ENCODE measurements at places on chromosomes 6 and 20.
A peak's percentile ranks its signal among the peaks of the same experiment; 100 is the strongest.

- DNase-seq: no peak
Measured at GRCh38 chr20:10481676-10482075, 46.6 kb downstream of the SLX4IP start.

GRCh38 chr6:169960886-169961611 is 209.6 kb downstream of the ERMARD start:
- no peak for DNase-seq

GRCh38 chr6:41503827-41504465 is 42.2 kb upstream of the FOXP4 start:
- DNase-seq: peak; percentile 67

GRCh38 chr6:36804563-36804962 is 34.7 kb downstream of the CPNE5 start:
- no peak for DNase-seq

DNA sequence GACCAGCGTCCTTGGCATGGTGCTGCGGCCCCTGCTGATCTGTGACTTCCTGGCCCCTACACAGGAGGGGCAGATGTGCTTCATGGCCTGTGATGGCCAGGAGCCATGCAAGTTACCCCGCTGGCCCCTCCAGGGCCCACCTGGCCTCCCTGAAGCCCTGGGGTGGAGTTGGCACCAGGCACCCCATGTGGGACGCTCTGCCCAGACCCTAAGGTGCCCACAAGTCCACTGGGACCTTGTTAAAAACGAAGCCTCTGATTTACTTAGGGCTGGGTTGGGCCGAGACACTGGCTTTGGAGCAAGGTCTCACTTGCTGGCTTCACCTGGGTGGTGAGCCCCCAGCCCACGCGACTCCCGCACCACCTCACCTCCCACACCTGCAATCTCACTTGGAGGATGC is 139.0 kb downstream of the PHACTR3 start:
- DNase-seq: no peak

DNA sequence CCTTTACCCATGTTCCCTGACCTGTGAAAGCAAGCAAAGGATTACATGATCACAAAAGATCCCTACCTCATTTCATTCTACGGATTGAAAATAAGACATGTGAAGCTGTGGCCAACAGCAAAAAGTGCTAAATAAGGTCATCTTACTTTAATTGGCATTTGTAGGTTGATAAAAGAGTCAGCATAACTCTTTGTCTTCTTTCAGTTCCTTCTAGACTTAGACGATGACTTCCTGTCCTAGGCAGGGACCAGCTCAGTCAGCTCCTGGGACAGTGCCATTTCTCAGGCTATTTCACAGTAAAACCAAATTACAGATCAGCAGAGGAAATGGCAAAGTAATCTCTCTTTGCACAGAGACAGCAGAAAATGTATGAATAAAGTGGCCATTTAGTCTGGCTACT is 480.7 kb downstream of the RFPL4B start:
- DNase-seq: no peak

DNA sequence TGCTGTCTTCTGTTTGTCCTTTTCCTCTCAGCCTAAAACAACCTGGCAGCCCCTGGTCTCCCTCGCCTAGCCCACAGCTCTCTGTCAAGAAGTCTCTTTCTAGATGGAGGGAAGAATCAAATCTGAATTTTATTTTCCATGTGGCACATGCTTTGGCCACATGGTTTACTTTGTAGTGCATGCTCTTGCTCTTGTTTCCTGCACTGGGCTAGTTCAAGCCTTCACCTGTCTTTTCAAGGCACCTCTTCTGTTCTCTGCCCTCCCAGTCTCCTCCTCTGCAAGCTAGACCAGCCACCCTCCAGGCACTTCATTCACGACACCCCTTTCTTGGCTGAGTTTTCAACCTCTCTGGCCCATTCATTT is 7.6 kb downstream of the PPP1R14C start:
- DNase-seq: no peak

DNA sequence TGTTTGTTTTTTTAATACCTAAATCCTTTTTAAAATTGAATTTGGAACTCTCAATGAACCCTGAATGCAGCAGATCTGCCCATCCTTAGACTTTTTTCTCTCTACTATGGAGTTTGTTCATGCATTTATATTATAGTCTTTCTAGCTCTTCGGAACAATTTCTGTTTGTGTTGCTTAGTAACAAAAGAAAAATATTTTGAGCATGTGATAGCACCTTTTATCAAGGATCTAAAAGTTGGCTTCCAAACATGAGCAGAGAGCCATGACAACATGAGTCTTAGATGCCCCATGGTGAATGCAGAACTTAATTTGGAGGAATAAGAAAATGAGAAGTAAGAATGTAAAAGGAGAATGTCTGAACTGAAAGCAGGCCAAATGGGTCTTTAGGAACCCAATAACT is 133.7 kb downstream of the EDN1 start:
- DNase-seq: peak; percentile 28

- DNase-seq: no peak
Measured at GRCh38 chr20:23508449-23509229, 17.7 kb downstream of the CST8 start.

- DNase-seq: no peak
Measured at GRCh38 chr20:3276680-3277015, 37.7 kb upstream of the SLC4A11 start.

DNA sequence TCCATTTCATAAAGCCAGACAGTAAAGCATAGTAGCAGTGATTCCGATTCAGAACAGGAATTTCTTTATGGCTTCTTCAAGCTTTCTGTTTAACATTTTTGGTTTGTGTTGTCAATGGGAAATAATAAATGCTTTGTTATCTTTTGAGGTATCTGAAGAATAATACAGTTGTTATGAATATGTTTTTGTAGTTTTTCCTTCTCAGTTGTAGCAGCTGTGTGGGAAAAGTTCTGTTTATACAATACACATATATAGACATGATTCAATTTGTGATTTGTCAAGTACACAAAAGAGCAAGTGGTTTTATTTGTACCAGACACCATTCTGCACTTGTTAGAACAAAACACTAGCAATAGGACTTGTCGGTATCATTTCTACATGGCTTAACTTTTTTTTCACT is 96.6 kb downstream of the CDYL start:
- peak; percentile 27 for DNase-seq

All from astrocyte of the spinal cord (primary cell).